Posterior vena cava (tissue), 2 donors: ENCODE measurements at places on chromosomes 3 and 15.

DNA sequence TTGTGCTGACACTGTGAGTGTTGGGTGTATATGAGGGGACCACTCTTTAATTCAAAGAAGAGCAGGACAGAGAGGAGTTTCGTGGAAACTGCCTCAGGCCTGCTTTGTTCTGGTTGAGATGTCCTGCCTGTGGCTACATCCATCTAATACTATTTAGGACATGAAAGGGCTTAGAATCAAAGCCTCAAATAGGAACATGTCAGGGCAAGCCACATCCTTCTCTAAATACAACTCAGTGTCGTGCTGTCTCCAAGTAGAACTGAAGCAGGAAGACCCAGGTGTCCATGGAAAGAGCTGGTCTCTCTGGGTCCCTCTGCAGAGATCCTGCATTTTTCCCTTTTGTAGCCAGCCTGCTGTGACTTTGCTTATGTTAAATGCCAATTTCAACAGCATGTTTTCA, 156.2 kb upstream of the UMPS start:
- DNase-seq, result no peak

GRCh38 chr3:129619726-129620162, 13.3 kb upstream of the PLXND1 start:
- DNase-seq, result peak; percentile 67

GRCh38 chr3:187521546-187521945, 148.6 kb downstream of the SST start:
- no peak for DNase-seq

GRCh38 chr15:94848054-94848453, 616.7 kb downstream of the MCTP2 start:
- no peak for DNase-seq

GRCh38 chr3:158447408-158447807, 123.6 kb upstream of the MLF1 start:
- no peak for DNase-seq

DNA sequence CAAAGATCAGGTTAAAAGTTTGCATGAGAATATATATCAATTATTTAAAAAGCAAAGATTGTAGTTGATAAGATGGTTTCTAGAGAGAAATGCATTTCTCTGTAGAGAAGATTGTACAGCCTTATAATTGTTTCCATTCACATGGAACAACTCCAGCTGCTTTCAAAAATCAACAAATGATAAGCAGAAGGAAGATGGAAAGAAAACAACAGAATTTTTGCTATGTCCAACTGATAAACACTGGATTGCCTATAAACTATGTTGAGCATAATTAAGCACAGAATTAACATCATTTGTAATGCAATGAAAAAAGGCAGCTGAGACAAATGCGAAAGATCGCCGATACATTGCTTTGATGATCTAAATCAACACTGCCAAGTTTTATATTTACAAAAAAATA, 89.0 kb downstream of the C3orf85 start:
- DNase-seq, result no peak

GRCh38 chr3:86554383-86554782, 436.6 kb downstream of the VGLL3 start:
- DNase-seq, result no peak
